Foreskin keratinocyte (primary cell): ENCODE measurements at places on chromosomes 4 and X.

DNA sequence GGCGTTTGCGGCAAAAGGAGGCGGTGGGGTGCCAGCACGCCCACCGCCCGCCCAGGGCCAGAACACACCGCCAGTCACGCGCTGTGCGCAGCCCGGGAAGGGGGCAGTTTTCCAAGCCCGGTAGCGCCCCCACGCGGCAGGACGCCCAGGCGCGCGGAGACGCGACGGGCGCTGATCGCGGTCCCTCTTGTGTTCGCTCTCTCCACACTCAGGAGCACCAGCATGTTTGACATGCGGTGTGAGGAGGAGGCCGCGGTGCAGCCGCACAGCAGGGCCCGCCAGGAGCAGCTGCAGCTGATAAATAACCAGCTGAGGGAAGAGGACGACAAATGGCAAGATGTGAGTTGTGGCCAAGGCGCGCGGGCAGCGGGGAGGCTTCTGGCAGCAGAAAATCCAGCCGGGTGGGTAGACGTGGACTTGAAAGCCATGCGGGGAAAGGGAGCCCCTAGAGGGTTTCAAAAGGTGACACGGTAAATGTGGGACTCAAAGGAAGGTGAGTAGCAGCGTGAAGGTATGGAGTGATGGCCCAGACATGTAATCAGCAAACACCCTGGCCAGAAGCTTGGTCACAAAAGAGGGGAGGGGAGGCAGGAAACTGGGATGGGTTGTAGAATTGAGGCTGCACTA is 104.1 kb downstream of the PHOX2B start:
- DNase-seq = no peak

- no peak for DNase-seq
Measured at GRCh38 chr4:24772061-24772705, 23.2 kb upstream of the SOD3 start.

DNA sequence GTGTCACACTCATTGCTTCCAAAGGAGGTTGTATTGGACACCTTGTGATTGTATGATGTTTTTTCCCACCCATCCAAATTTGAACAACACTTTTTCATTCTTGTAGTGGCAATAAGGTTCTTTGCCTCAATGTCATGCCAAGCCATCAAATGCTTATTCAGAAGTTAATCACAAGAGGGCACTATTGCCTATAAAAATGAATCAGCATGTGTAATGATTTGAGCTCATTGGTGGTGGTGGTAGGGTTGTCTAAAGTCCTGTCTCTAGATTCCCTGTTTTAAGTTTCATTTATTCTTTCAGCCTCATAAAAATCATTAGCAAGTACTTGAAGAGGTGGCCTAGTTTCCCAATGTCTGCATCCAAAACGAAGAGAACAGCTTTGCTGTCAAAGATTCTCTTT is 37.0 kb downstream of the IRS4 start:
- DNase-seq = peak; percentile 15

GRCh38 chr4:56874166-56874565 is 33.5 kb upstream of the REST start:
- peak; percentile 22 for DNase-seq

DNA sequence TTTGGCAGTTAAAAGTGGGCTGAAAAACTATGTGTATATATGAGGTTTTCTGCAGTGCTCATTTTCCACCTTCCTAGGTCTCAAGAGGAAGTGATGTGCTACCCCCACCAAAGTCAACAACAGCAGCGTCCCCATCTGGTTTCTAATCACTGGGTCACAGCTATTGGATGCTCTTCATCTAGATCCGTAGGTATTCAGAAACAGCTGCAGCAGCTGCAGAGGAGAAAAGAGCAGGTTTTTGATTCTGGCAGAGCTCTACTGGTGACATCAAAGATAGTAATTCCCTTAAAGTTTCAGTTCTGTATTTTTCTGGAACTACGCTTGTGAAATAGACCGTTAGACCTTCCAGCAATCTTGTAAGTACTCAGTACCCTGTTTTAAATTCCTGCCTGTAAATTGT is 5.8 kb upstream of the GUCY2F start:
- no peak for DNase-seq

- DNase-seq = no peak
Measured at GRCh38 chr4:151046609-151047008, 31.5 kb upstream of the LRBA start.

DNA sequence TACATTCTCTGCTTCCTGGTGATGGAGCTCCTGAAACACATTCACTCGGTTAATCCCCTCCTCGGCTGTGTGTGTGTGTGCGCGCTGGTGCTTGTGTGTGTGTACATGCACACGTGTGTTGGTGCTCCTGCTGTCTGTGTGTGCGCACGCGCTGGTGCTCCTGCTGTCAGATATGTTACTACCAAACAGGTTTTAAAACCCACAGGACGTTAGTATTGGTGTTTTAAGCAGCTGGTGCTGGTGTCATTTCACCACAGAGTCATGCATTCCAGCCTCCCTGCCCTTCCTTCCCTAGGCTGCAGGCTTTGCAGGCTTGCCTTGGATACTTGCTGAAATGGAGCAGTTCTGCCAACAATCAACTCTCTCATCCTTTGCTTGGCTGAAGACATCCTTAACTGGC is 48.1 kb upstream of the CPLX1 start:
- DNase-seq = no peak

DNA sequence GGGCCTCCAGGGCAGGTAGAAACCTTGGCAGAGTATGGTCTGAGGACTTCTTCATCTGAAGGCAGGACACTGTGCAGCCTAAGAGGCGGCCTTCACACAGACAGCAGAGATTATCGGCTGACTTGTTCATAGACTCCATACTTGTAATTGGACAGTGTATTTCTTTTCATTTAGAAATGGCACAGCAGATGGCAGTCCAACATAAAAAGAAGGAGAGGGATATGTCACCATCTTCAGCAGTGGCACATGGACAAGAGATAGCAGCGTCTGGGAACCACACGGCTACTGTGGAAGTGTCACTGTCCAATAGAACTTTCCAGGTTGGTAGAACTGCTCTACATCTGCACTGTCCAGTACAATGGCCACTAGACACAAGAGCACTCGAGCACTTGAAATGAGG is 21.7 kb upstream of the GEMIN8 start:
- DNase-seq = no peak

DNA sequence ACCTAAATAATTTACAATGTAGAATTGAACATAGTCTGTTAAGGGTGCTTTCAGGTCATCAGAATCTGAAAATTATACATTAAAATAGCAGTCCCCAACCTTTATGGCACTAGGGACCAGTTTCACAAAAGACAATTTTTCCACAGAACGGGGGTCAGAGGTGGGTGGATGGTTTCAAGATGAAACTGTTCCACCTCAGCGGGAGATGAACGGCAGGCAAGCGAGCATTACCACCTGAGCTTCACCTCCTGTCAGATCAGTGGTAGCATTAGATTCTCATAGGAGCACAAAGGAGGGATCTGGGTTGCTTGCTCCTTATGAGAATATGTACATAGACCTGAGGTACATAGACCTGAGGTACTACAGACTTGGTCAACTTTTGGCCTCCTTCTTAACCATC is 29.0 kb downstream of the LRBA start:
- DNase-seq = no peak

DNA sequence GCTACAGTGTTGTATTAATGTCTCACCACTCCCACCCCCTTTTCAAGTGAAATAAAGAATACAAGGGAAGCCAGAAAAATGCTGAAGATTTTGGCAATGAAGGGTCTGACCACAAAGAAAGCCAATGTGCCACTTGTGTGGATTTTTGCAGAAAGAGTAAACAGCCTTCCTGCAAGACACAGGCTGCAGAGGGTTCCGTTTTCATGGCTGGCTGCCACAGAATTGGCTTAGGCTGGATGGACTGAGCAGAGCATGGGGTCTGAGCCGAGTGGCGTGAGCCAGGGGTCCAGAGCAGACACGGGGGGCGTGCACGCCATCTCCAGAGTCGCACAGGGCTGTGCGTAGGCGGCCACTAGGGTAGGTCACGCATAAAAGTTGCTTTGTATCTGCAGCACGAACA is 69.2 kb downstream of the MTNR1A start:
- no peak for DNase-seq

- DNase-seq = no peak
Measured at GRCh38 chr4:3810111-3810680, 44.0 kb downstream of the ADRA2C start.

DNA sequence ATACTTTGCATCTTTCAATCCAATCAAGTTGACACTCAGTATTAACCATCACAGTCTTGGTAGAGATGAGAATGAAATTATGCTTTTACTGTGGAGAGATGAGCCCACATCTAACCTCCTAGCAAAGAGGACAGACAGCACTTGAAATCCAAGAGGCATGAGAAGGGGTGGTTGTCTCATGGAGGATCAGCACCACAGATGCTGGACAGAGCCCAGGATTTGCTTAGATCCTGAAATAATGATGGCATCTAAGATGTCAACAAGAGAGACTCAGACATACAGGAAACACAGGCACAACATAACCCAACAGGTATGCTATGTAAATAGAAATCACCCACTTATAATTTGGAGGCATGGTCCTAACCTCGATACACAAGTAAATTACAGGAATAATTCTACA is 74.3 kb upstream of the VCX2 start:
- DNase-seq = no peak

DNA sequence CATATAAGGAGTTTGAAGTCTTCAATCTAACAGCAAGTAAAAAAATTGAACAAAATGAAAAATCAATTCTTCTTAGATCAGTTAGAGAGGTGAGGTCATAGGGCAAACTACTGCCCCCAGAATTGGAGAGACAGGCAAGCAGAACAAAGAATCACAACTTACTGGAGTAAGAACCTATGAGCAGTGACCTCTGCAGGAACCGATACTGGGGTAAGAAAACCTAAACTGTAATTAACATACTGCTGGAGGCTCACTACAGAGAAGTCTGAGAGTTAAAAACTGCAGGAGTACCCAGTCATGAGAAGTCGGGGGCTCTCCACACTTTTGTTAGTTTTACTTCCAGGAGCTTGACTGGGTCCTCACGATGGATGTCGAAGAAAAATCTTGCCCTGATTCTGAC is 16.0 kb downstream of the CLDN22 start:
- DNase-seq = no peak

DNA sequence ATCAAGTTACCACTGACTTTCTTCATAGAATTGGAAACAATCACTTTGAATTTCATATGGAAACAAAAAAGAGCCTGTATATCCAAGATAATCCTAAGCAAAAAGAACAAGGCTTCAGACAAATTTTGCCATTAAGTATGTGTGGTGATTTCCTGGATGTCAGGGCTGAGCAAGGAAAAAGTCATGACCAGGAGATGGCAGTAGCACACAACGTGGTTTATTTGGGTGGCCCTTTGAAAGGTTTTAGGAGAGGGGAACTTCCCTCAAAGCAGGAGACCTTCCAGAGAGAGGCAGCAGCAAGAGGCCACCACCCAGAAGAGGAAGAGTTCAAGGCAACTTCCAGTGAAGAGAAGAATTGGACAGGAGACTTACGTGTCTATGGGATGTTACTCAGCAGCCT is 18.1 kb upstream of the ZXDB start:
- no peak for DNase-seq

DNA sequence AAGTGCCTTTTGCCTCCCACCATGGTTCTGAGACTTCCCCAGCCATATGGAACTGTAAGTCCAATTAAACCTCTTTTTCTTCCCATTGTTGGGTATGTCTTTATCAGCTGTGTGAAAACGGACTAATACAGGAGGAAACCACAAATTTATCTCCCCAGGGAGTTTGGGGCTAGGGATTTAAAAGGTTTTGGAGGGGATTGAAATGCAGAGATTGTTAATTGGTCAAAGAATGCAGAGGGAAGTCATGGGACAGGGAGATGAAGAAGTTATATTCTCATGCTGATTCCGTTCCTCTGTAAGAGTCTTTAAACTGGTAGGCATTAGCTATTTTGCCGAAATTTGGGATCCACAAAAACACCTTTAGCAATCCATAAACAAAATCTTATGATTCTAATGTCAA is 57.9 kb downstream of the TKTL2 start:
- no peak for DNase-seq

GRCh38 chrX:148501386-148502066 is 1.1 kb downstream of the AFF2 start:
- no peak for DNase-seq

DNA sequence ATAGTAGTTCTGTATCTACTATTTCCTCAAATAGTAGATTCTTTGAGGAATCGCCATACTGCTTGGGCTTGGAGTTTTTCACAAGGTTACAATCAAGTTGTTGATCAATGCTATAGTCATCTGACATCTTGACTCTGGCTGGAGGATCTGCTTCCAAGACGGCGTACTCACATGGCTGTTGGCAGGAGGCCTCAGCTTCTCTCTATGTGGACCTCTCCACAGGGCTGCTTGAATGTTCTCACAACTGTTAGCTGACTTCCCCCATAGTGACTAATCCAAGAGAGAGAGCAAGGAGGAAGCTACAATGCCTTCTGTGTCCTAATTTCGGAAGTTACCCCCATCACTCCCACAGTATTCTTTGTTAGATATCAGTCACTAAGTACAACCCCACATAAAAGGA is 10.3 kb downstream of the EGFL6 start:
- no peak for DNase-seq

- no peak for DNase-seq
Measured at GRCh38 chrX:86148594-86148993, 343 bp downstream of the DACH2 start.

DNA sequence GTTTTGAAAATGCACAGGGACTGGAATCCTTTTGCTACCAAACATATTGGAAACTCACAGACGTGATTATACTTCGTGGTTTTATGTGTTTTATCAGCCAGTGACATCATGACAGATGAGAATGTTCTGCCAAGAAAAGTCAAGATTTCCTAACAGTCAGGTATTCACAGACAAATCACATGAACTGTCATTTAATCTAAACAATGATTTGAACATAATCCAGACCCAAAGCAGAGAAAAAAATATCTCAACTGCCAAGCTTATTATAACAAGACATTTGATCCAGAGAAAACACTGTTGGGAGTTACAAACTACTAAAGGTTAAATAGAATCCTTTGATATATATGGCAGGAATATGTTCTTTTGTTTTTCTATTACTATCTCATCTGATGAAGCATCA is 635.9 kb upstream of the FRG1 start:
- DNase-seq = no peak

DNA sequence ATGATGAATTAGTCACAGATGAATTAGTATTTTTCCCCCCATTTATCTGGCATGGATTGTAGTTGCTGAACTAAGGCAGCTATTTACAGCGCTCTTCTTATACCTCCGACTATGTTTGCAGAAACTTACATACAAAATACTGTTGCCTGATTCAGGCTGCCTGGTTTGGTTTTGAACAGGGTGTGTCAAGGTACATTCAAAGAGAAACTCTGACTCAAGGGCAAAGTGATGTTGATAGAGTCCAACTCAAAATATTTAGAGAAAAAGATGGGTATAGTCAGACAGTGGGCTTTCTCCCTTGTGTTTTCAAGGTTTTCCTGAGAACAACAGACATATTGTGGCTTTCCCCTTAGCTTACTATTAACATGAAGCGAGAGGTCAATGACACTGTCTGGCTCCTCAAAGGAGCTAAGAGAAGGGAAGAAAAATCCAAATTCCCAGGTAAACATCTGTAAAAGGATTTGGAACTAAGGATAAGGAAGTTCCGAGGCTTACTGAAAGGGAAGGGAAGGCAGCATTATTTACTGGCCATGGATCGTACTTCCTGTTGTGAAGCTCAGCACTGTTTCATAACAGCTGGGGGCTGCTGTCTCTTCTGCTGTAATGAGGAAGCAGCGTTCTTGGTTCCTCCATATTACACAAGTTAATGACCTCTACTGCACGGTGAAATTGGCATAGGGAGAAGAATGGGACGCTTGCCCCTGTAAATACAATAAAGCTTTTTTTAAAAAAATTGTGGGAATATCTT is 30.9 kb downstream of the FAM9C start:
- no peak for DNase-seq
